Islet precursor cell (in vitro differentiated cells): ENCODE measurements at places on chromosomes 6 and 20.

DNA sequence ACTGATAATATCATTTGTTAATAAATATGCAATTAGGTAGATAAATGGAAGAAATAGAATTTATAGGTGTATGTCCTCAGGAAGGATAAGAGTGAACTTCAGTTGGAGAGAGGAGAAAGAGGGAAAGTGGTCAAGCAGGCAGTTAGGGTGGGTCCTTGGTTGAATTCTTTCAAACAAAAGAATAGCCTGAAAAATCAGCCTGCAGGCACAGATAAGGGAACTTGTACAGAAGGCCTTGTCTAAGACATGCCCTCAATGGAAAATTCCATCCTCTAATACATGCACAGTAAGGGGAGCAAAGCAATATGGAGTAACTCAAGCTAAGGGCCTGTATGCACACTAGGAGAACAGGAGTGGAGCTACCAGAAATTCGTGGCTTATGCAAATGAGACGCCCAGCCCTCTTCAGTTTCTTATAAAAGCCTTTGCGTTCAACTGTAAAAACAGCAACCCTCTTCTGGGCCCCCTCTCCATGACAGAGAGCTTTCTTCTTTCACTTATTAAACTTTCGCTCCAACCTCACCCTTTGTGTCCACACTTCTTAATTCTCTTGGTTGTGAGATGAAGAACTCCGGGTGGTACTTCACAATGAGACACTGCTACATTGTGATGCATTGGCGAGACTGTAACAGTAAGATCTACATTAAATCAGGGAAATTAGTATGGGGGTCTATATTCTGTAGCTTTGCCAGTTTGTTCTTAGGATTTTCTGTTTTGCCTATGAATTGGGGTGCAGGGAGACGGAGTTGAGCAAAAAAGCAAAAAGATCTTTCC, 147.0 kb downstream of the HS3ST5 start:
- no peak for DNase-seq

DNA sequence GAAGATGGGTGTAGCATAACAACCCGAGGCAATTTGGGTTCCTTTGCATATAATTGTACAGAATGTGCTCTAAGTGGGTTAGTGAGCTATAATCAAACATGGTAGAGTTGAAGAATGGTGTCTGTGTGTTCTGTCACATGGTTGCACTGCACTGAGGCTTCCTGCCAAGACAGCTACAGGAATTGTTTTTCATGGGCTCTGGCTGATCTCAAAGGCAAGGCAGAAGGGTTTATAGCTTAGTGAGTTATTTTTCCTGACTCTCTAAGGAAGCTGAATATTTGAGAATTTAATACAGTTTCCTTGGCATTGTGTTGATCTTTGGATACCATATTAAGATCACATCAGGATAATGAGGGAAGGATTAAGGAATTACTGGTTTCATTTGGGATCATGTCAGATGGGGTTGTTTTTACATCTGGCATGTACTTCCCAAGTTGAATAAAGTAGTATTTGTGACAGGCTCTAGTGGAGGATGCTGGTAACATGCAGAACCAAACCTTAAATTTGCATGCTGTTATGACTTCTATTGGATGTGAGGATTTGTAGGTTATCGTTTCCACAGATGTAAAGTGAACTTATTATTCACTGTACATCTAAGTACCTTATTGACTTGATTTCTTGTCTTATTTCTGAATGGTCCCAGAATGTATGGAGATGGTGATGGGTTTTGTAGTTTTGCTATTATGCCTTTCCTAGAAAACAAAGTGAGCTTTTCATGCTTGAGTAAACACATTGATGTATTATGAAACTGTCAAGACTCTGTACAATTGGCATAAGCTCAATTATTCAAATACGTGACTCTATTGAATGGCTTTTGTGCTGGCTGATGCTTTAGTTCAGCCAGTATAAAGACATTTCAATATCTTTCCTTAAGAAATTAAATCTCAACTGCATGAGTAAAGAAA, 43.3 kb downstream of the LRRC1 start:
- DNase-seq: peak; percentile 73

DNA sequence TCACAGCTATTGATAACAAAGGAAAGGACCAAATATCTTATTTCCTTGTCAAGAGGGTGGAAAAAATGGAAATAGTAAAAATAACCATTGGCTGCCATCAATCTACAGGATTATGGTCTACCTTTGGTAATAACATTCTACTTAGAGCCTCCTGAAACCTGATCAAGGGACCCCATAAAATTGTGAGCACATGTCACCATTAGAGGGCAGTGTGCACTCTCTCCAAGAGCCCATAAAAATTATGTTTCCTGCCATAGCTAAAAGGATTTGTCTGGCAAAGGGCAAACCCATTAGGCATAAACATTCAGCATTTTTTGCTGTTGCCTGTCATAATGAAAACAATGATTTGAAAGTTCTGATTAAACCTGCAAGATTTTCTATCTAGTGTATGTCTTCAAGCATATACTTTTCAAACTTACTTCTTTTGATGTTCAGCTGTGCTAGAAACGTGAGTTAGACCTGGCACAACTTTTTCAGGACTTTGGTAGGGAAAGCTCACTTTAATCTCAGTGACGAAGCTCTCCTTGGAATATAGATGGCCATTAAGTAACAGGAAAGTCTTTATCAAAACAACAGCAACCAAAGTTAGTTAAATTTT, 120.7 kb upstream of the ZFP64 start:
- DNase-seq: peak; percentile 57

GRCh38 chr6:163543321-163543720, 128.8 kb downstream of the QKI start:
- no peak for DNase-seq

- DNase-seq: no peak
Observed at GRCh38 chr6:11384531-11385309, 152.3 kb upstream of the NEDD9 start.

GRCh38 chr6:148530394-148530953, 187.8 kb downstream of the SASH1 start:
- no peak for DNase-seq

DNA sequence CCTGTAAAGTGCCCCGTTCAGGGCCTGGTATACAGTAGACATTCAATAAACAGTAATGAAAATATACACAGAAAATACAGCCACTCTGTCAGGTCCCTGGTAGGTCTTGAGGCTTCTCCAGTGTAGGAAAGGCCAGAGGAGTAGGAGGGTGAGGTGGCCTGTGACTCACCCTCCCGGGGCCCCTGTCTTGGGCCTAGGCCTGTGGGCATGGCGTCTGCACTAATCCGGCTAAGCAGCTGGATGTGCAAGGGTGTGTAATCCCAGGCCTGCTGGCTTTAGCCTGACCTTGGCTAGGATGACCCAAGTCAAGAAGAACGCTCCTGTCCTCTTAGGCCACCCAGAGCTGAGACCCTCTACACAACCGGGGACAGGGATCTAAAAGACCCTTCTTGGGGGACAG, 84.9 kb downstream of the KCNB1 start:
- peak; percentile 91 for DNase-seq

DNA sequence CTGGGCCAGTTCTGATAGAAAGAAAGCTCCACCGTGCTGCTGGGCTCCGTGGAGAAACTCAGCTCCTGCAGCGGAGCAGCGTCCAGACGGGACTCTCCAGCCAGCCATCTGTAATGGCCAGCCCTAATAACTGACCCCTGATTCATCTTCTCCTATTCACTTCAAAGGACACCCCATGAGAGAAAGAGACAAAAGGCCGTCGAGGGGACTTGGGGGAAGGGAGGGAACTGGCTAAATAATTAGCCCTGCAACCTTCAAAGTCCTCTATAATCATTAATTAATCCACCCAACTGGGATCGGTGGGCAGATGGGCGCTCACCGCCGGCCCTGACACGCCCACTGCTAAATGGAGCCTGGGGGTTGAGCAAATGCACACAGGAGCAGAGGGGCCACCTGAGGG, 512.4 kb downstream of the CD83 start:
- peak; percentile 51 for DNase-seq

GRCh38 chr20:42260184-42260583, 642.0 kb upstream of the CHD6 start:
- DNase-seq: no peak

- DNase-seq: peak; percentile 77
Observed at GRCh38 chr6:27472182-27472616, 706 bp downstream of the ZNF184 start.

GRCh38 chr6:136582711-136583471, 32.7 kb upstream of the MAP7 start:
- DNase-seq: no peak

GRCh38 chr6:76681781-76682180, 609.3 kb upstream of the IMPG1 start:
- DNase-seq: no peak

DNA sequence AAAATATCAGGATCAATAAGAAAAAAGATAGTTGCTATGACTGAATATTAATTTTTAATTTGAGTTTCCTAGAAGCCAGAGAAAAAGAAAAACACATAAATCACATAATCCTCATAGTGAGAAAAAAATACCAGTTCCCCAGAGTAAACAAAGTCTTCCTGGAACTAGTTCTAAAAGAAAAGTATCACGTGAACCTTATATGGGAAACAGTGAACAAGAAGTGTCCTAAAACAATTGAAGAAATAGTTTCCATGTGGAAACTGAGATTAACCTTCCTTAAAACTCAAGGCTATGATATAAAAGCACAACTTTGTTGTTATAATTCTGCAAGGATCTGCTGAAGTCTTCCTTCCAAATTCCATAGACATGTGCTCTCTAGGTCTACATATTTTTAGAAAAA, 50.6 kb downstream of the RCAN2 start:
- DNase-seq: no peak

DNA sequence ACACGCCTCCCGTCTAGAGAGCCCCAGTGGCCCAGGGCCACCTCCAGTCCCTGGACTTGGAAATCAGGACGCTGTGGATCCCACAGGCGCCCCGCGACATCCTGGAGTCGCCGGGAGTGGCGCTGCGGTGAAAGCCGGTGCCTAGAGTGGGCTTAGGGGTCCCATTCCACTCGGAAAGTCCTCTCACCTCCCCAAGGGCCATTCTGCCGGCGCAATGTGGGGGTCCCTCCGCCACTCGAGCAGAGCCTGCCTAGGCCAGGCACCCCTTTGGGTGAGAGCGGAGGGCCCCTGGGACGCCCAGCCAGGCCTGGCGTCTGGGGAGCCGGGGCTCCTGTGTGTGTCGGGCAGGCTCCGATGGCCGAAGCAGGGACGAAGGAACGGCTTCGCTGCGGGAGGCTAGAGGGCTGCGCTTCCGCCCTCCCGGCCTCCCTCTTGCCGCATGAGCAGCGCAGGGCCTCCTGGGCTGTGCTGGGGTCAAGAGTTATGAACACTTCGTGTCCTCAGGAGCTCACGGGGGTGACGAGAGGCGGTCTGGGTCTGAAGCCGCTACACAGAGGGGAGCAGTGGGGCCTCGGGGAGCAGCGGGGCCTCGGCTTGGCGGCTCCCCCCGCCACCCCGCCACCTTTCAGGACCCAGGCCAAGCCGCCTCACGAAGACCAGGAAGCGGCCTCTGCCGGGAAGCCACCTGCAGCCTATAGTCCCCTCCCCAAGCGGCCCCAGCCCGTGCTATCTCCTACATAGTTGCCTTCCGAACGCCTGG, 13.6 kb downstream of the POU3F2 start:
- peak; percentile 65 for DNase-seq

- no peak for DNase-seq
Observed at GRCh38 chr6:14193524-14193923, 76.0 kb downstream of the CD83 start.
